ENCODE measurements at places on chromosomes 4 and X. TPM values are rescaled to one million over a fixed set of nuclear protein-coding genes. Genes with fewer than 3 reads are reported as not detected.

DNA sequence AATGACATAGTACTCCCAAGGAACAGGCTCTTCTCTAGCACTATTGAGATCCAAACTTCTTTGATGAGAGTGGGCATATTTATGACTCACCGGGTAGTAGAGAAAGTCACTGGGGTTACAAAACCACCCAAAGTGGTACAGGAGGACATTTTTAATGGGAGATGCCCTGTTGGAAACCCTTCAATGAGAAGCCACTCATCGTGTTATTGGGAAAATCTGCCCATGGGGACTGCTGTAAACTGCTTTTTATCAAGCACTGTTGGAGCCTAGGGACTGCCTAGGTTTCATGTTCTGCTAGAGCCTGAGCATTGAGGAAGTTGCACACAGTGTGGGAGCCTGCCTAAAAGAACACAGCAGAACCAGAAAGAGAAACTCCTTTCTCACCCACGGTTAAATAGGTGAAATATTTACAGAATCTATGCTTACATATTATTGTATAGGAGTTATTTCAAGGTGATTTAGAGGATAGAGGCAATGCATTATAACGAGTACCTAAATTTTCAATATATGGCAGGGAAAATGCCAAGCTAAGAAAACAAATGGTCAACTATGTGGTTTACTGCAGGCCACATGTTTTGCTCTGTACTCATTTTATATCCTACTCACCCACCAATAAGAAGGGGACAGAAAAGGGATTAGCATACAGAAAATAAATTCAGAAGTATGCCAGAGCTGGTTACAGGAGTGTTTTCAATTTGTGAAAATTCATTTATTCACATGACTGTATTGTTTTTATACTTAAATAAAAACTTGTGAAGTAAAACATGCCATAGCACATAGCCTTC, 559.1 kb downstream of the FSTL5 start:
- no peak for DNase-seq

DNA sequence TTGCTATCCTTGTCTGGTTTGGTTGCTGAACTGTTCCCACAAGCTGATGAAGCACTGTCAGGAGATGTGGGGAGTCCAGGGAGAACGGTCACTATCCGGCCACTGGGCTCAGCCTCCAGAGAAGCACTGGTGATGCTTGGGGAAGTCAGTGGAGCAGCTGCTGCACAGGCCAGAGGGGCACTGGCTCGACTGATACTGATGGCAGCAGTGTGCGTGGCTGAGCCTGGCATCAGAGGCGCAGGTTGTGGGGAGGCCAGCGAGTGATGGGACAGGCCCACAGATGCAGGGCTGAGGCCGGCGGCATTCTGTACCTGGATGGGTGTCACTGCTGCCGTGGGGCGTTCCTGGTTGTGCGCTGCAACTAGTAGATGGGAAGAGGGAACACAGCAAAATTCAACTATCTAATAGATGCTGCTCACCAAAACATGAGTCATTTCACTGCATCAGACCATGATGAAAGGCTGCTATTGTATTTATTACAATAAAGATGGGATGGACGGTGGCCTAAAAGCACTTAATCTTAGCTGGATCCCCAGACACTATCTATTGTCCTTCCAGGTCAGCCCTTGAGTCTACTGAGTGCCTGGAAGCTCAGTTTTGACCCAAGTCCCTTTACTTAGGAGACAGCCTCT, 106.3 kb upstream of the CBR4 start:
- DNase-seq: no peak

- DNase-seq: no peak
These were observed 37.2 kb downstream of the IDS start for GRCh38 chrX:149467920-149468319.

DNA sequence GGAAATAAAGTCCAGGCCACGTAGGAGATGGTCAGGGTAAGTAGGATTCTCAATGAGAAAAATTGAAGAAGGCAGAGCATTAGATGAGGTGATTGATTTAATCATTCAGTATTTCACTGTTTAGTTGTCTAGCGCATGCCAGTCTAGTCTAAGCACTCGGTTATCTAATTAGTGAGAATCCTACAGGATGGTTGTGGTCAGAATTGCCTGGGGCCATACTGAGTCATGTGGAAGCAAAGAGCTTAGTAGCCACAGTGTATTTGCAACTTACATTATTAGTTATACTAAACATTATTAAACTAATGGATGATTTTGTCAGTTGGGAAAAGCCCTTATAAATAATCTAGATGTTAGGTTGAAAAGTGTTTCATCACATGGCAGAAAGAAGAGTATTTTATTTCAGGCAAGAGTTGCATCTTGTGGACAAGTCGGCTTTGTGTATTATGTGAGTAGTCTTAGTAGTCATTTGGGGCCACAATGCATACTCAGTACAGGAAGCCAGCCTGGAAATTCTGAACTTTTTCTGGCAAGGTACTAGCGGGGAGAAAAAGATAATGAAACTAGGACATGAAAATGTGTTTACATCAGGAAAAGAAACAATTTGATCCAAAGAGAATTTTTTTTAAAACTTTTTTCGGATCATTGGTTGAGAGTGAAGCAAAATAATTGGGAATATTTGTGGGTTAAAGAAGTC, 31.9 kb downstream of the CPEB2 start:
- no peak for DNase-seq

DNA sequence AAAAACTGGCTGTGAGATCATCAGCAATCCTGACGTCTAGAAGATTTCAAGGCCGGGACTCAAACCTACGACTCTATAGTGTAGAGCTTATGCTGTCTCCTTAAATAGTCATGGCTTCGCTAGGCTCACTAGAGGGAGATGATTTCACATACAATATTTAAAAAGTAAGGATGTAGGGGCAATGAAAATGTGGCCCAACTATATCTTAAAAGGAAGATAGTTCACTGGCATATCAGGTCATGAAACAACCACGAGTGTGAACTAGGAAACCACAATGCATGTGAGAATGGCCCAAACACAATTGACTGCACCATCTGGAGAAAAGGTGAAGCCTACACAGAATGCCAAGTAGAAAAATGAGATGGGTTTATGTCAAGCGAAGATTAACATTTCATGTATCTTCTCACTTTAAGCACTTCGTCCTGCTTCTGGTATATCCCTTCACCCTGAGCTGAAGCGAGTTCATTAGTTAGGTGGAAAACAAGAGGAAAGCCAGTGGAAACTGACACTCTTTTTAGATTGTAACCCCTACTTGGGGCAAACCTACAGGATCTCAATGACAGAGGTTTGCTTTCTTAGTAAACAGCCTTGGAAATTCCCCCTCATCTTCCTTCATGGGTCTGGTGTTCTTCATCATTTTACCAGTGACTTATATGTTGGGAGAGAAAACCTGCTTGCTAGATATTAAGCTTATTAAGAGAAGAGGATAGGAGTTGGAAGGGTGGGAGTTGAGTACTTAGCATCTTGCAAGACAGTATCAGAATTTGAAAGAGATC, 17.4 kb downstream of the FAM9C start:
- no peak for DNase-seq

Gene PDZD4
- polyA plus RNA-seq: 4.7 TPM
